ENCODE measurements at places on chromosomes 12 and 14.

GRCh38 chr12:124477107-124477915, 90.1 kb downstream of the NCOR2 start:
- no peak for DNase-seq

DNA sequence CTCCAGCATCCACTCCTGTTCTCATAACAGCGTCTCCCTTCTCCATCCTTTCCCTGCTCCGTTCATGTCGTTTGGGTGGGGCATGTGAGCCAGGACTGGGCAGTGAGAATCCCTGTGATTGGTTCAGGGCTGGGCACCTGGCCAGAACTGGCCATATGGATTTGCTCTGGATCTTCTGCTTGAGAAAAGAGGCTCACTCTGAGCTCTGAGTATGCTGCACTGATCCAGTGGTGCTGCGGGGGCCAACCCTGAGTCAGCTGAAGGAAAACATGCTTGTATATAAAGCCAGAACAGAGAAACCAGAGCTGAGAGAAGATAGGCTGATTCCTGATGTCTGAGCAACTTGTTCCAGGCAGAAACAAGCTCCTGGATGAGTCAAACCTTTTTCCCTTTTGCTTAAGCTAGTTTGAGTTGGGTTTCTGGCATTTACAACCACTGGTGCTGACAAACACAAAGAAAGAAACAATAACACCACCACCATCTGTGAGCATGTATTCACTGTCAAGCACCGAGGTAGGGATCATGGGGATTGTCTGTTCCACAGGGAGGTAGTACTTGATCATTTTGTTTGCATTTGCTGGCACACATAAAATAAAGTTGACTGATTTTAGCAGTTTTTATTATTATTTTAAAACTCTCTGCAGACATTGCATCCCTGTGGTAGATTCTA, 14.0 kb upstream of the HPD start:
- DNase-seq = no peak

DNA sequence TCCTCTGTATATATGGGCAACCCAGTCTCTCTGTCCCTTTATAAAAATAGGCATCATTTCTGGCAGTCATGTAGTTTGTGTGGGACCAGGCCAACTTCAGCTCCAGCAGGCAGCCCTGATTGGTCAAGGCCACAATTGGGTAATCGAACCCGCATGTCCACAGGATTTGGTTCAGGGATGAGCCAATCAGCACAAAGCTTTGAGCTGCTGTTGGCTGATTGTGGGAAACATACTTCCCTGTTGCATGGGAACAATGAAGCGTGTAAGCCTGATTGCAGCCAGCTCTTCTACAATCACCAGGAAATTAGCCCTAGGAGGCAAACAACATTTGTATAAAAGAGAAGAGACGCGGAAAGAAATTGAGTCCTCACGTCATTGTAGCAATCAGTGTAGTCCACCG, 328.6 kb downstream of the PCNX1 start:
- no peak for DNase-seq

DNA sequence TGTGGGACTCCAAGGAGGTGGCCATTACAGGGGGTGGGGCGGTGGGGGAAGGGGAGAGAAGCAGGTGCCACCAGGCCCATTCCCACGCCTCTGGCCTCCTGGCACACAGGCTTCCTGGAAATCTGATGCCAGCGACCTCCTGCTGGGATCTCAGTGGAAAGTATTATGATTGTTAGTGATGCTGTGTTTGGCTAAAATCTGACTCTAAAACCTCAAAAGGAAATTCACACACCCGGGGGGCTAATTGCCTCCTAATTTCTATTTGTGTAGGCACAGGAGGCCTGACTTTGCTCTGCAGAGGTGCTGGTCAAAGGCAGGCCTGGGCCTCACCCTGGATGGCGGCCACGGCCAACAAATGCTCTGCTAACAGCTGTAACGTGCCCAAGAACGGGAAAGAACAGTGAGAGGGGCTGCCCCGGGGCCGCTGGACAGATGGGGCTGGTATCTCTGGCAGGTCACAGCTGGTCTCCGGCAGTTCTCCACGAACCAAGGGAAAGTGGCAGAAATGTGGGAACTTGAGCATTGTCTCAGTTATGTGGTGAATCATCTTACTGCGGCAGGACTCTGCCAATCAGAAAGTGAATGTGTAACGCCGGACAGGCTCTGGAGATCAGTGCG, 14.3 kb downstream of the FAM181A start:
- DNase-seq = no peak

DNA sequence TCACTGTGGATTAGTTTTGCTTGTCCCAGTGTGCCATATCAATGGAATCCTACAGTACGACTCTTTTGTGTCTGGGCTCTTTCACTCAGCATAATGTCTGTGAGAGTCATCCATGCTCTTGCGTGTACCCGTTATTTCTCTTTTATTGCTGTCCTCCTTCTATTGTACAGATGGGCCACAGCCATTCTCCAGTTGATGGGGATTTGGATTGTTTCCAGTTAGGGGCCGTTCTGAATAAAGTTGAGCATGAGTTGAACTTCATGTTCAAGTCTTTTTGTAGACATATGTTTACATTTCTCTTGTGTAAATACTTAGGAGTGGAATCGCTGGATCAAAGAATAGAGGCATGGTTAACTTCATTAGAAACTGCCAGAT, 38.3 kb downstream of the MYO1H start:
- DNase-seq = no peak

- DNase-seq = no peak
Observed at GRCh38 chr14:96811985-96812667, 14.9 kb downstream of the VRK1 start.

DNA sequence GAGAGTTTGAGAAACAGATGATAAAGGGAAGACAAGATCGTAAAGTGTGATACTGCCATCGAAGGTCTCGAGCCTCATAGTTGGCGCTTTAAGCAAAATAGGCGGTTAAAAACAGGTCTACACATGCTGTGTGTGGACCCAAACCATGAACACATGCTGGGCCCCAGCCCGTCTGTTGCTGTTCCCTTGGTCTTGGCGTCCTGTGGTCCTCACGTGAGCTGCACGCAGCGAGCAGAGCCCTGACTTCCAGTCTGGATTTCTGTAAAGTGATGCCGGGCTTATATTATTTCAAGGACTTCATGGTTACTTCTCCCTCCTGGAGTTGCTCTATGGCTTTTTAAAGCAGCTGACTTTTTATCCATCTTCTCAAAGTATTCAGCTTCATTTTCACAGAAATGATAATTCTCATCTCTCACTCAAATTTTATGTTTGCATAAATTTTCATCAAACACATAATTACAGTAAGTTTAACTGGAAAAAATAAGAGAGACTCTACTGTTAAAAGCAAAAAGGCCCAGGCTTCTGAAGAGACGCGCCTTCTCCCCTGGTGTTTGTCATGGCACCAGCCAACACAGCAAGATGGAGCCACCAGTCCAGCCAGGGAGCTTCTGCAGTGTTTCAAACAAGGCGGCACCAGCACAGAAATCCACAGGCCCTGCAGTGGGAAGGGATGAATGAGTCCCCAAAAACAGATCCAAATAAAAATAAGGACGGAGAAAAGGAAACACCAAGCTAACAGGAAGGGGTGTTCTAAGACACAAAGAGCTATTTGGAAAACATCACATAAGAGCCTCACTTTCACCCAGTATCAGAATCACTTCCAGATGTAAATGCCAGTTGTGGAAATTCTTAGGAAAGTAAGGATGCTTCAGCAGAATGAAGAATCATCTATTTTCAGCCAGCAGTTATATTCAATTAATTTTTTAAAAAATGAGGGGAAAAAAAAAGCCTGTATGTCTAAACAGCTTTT, 24.9 kb downstream of the SFSWAP start:
- no peak for DNase-seq

DNA sequence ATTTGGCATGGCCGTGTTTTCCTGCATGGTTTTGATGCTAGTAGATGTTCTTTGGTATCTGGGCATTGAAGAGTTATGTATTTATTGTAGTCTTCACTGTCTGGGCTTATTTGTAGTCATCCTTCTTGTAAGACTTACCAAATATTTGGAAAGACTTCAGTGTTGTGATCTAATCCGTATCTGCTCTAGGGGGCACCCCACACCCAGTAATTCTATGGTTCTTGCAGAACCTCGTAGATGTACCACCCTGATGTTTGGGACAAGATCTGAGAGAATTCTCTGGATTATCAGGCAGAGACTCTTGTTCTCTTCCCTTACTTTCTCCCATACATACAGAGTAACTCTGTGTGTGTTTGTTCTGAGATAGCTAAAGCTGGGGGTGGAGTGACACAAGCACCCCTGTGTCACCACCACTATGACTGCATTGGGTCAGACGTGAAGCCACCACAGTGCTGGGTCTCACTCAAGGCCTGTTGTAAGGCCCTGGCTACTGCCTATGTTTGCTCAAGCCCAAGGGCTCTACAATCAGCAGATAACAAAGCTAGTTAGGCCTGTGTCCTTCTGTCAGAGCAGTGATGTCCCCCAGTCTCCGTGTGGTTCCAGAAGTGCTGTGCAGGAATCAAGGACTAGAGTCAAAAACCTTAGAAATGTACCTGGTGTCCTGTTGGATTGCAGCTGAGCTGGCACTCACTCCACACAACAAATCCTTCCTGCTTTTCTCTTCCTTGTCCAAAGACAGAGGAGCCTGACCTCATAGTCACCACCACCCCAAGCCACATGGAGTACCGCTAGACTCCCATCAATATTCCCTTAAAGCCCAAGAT, 9.6 kb downstream of the RDH16 start:
- no peak for DNase-seq

GRCh38 chr14:23252420-23253333, 14.9 kb downstream of the RNF212B start:
- no peak for DNase-seq

DNA sequence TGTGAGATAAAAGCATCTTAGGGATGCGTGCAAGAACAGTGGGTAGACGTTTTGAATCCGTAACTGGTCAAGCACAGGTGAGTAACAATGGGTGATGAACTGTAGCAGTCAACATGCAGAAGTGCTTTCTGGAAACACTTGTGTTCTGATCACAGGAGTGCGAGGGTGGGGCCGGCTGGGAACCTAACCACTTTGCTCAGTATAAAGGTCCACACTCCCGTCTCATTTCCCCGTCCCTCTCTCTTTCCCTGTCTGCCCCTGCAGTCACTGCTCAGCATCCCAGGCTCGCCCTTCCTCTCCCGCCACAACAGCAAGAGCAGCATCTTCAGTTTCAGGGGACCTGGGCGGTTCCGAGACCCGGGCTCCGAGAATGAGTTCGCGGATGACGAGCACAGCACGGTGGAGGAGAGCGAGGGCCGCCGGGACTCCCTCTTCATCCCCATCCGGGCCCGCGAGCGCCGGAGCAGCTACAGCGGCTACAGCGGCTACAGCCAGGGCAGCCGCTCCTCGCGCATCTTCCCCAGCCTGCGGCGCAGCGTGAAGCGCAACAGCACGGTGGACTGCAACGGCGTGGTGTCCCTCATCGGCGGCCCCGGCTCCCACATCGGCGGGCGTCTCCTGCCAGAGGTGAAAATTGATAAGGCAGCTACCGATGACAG, 127.1 kb downstream of the FIGNL2 start:
- DNase-seq = peak; percentile 35

DNA sequence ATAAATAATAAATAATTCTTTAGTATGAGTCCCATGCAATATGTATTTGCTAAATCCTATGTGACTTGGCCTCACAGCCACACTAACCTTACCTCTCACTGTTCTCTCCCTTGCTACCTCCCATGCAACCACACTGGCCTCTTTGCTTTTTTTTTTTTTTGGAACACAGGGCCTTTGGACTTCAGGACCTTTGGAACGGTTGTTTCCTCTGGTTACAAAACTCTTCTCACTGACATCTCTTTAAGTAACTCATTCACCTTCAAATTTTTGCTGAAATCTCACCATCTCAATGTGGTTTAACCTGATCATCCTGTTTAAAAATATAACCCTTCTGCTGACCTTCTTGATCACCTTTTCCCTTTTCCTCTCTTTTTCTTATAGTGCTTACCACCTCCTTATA, 194.0 kb downstream of the SSPN start:
- DNase-seq = no peak

- DNase-seq = no peak
Observed at GRCh38 chr14:85421186-85421877, 108.6 kb upstream of the FLRT2 start.

DNA sequence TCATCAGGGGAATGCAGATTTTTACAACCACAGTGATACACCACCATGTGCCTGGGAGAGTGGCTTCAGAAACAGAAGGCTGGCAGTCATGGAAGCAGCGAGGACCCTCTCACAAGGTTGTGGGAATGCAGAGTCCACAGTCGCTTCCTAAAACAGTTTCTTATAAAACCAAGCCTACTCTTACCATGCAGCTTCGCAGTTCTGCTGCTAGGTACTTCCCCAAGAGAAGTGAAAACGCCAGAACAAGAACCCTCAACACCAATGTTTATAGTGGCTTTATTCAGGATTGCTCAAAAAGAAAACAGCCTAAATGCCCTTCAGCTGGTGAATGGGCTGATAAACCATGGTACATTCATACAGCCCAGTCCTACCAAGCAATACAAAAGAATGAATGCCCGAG, 87.2 kb downstream of the DDX51 start:
- no peak for DNase-seq

DNA sequence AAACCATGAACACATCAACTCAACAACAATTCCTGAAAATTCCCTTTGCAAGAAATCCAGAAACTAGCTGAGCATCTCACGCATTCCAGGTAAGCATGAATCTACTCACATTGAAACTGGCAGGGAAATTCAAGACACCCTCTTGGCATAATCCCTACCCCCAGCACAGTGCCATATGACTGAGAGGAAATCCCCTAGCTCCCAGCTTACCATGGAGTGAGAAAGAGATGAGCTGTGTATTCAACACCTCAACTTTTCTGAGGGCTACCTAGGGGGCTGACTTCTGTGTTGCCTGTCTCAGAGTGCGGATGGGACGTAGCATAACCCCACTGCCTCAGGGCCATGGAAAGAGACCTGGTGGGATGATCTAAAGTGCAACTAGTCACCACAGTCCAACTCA, 37.7 kb upstream of the GPR132 start:
- no peak for DNase-seq

DNA sequence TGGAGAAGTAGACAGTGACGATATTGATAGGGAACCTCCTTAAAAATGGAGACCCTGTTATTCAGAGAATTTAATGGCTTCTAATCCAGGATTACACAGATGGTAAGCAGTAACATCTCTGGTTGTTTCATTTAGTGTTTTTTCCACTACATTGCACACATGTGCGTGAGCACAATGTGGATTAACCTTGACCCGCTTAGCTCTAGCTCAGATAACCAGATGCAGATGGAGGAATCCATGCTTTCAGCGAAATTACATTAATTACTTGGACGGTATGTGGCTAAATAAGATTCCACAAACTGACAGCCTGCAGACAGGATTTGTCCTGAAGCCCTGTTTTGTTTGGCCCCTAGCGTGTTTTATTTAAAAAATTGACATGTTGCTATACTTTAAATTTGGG, 378.4 kb downstream of the CCDC91 start:
- DNase-seq = no peak

DNA sequence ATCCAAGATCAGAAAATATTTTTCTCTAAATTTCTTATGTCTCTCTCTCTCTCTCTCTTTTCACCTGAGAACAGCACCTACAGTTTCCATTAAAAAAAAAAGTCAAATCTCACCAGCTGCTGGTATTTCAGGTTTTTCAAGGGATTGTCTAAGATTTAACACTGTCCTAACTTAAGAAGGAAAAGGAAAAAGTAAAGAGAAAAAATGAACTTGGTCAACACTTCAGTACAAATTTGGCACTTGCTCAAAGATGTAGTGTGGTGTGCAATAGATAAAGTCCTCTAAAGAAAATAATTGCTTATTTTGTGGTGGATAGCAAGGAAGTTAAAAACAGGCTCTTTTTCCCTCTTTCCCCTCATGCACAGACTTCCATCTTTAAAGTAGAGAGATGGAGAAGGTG, 416.2 kb downstream of the SOX5 start:
- no peak for DNase-seq

All from activated CD4-positive, alpha-beta T cell treated with anti-CD3 and anti-CD28 coated beads, Interleukin-2, Interleukin-4, amounts not matched to agents 100 ng/mL and 50 ng/mL, durations not matched to agents 16 hours and 8 hours (primary cell).